T-helper 22 cell (primary cell): ENCODE measurements at places on chromosomes 3 and 15.

DNA sequence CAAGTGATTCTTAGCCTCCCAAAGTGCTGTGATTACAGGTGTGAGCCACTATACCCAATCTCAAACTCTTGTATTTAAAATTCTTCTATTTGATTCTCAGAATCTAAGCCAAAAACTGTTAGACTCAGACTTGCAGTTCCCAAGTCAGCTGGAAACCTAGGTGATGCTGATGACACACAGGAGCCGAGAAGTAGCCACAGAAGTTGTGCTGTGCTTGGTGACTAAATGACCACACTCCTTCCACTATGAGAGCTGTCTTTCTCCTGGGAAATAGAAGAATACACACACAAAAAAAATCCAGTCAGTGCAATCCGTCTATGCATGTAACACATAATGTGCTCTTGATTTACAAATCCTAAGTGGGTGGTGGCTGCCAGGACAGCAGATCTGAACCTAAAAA, 33.9 kb downstream of the ILDR1 start:
- DNase-seq: no peak

DNA sequence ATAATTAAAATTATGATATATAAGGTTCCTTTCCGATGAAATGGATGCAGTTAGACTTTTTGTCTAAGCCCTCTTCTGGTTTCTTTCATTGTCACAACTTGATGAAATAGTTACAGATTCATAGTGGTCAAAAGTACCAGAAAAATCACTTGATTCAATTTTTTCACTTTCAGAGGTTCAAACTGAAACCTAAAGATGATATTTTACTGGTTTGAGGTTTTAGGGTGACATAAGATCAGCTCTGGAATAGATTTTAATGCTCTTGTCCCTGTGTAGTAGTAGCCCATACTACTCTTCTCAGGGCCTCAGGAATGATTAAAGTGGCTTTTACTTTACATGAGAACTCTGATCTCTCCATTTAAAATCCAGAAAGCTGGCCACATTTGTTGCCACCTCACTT, 479.1 kb upstream of the ZNF717 start:
- no peak for DNase-seq

- no peak for DNase-seq
These were observed 130.2 kb upstream of the ATP2B2 start for GRCh38 chr3:10635446-10636076.

GRCh38 chr3:129688271-129688895, 81.9 kb upstream of the PLXND1 start:
- DNase-seq: no peak

GRCh38 chr3:187072511-187072910, 66.8 kb downstream of the RPL39L start:
- no peak for DNase-seq

DNA sequence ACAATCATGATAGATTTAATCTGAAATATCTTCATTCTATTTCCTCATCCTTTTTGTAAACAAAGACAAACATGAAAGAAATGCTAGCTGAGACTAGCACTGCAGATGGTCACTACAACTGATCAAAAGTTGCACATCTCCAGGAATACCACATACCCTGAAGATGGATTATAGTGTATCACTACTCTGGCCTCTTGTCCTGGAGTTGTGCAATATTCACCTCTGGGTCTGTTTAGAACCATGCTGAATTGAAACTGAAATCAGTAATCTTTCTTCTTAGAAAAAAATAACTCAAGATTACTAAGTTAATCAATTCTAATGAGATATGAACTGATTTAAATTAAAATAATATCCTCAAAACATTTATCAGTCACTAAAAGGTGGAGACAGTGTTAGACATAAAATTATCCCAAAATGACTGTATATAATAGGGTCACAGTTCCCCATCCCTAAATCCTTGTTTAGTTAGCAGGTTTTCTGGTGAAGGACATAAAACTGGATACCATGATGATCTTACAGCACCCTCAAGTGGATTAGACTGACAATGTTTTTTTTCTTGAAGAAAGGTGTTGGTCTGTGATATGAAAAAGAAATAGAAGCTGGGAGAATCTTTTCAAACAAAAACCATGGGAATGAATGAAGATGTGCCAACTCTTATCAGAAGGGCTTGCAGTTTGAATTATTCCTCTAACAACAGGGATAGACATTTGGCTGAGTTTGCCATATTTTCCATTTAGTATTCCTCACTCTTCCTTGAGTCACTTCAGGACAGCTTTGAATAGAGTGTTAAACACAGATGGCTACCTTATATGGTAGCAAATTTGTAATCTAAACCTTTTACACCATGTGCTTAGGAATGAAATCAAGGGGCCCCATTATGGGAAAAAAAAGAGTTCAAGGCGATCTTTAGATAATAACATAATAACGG, 7.1 kb upstream of the TTC14 start:
- no peak for DNase-seq

DNA sequence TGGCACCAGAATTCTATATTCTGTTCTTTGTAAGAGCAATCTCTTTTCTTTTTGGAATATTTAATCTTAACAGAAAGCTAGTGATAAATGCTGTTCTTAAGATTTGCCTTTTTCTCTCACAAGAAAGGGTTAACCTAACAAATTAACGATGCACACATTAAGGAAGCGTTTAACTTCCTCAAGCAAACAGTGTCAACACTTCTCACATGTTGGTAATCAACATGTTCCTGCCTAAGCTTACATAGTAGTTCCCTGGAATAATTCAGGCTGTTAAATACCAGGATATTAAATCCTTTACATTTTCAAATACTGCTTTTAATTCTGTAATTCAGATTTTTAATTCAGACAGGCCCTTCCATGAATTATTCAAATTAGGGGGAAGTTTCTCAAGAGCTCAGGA, 67.4 kb upstream of the RPL35A start:
- DNase-seq: no peak

DNA sequence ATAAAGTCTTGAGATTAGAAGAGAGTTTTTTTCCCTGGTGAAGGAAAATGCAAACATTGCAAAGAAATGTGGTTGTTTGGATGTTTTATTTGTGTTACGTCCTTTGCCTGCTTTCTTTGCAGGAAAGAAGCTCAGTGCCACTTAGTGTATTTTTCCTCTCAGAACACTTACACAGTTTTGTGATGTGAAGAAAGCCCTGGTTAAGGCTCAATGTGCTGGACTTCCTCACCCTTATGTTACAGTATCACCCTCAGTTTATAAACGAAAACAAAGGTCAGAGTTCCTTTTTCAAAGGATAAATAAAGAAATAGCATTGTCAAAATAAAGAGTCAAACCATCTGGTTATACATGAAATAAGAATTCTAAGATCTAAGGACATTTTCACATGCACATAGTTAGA, 45.9 kb downstream of the RNF13 start:
- no peak for DNase-seq

- no peak for DNase-seq
These were observed 424 bp downstream of the EAF2 start for GRCh38 chr3:121835465-121835801.

- no peak for DNase-seq
These were observed 94.8 kb upstream of the FEZF2 start for GRCh38 chr3:62467966-62468722.

- DNase-seq: no peak
These were observed 356.5 kb downstream of the TBL1XR1 start for GRCh38 chr3:176840641-176841286.

GRCh38 chr3:108383306-108383705, 87.0 kb downstream of the HHLA2 start:
- DNase-seq: no peak

- no peak for DNase-seq
These were observed 30.3 kb downstream of the ARL14 start for GRCh38 chr3:160707187-160707794.

DNA sequence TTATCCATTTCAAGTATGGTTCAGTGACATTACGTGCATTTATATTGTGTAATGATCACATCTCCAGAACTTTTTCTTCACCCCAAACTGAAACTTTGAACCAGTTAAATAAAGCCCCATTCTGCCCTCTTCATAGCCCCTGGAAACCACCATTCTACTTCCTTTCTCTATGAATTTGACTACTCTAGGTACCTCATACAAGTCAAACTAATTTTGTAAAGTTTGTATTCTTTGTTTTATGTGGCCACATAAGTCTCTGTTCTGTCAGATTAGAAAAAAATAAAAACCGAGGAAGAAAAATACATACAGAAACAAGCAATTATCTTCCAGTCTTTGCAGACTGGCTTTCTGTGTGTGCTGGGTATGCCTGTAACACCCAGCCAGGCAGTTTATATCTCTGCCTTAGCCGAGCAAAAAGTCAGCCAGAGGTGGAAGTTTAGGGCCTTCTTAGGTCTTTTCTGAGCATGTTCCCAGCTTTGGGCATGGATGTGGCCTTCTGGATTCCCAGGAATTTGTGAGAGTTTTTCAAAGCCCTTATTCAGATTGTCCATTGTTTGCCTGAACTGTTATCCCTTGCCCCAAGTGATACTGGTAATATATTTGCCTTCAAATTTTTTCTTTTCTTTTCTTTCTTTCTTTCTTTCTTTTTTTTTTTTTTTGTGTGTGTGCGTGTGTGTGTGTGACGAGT, 6.0 kb upstream of the GRAMD1C start:
- no peak for DNase-seq

- no peak for DNase-seq
These were observed 841 bp downstream of the POGLUT1 start for GRCh38 chr3:119469418-119470189.

GRCh38 chr15:58066042-58066867, 744 bp upstream of the ALDH1A2 start:
- DNase-seq: no peak

DNA sequence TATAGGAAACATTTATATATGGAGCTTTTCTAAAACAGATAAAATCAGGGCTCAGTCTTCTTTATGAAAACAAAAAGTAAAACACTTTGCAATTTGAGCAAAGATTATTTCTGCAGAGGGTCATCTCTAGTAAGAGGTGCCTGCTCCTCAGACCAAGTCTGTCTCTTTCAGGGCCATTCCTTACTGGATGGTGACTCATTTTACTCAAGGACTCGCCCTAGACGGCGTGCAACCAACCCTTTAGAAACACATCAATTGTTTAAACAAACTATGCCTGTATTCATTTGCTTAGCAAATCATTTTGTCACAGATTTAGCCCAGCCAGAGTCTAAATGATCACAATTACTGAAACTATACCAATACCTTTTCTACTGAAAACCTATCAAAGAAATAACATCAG, 242.8 kb upstream of the ICE2 start:
- DNase-seq: no peak

DNA sequence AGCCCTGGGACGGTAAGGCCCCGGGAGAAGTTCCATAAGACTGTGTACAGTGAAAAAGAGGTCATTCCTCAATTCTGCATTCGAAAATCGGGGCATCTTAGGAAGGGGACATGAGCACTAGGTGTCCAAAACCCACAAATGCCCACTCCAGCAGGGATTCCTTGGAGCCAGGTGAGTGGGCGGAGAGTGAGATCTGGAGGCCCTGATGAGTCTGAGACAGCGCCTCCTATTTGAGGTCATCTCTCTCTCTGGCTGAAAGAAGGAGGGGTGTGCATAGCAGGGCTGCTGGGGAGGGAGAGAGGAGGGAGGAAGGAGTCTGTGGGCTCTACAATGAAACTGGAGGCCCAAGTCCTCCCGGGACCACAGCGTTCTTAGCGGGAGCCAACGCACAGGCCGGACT, 38.1 kb upstream of the LACTB start:
- DNase-seq: no peak

GRCh38 chr3:9296241-9296640, 46.8 kb upstream of the SRGAP3 start:
- no peak for DNase-seq

- DNase-seq: no peak
These were observed 45.0 kb downstream of the LSM3 start for GRCh38 chr3:14223595-14223994.

GRCh38 chr3:106920609-106921008, 456.6 kb upstream of the CCDC54 start:
- no peak for DNase-seq

DNA sequence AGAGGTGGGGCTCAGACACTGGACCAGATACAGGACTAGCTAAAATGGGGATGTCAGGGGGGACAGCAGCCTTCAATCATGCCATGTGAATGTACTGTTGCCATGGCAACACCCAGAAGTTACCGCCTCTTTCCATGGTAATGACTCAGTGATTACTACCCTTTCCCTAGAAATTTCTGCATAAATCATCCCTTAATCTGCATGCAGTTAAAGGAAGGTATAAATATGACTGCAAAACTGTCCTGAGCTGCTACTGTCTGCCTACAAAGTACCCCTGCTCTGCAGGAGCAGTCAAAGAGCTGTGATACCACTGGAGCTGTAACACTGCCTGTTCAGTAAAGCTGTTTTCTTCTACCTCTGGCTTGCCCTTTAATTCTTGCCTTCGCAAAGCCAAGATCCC, 168.2 kb downstream of the PEAK1 start:
- no peak for DNase-seq

GRCh38 chr15:78372880-78373279, 32.7 kb downstream of the CRABP1 start:
- no peak for DNase-seq

- DNase-seq: no peak
These were observed 229.7 kb upstream of the BHLHE40 start for GRCh38 chr3:4749567-4750002.

DNA sequence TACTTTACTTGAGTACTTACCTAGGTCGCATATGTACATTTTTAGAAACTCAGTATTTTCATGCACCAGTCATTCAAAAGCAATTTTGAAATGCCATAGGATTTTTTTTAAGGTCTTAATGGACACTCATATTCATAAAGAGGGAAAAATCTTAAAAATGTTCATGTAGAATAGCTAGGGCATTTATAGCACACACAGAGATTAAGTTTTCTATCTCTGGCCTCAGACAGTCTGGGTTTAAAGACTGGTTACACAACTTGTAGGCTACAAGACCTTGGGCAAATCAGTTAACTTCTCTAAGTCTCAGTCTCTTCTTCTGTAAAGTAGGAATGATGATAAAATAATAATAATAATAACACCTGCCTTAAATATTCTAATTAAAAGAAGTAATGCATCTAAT, 48.5 kb upstream of the UBP1 start:
- DNase-seq: no peak

DNA sequence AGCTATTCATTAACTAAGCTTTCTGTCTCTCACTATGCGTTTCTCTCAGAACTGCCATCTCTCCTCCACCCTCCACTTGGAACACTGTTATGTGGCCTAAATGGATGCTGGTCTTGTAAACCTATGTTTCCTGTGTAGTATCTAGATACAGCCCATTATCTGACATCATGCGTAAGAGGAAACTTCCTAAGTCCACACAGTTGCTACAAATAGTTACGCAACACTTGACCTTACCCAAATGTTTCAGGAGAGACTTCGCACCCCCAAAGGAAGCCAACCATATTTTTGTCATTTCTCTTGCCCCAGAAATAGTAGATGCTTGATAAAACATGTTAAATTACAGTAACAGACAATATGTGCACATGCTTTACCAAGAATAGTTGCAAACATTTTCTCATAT, 87.2 kb upstream of the TPRG1 start:
- no peak for DNase-seq

DNA sequence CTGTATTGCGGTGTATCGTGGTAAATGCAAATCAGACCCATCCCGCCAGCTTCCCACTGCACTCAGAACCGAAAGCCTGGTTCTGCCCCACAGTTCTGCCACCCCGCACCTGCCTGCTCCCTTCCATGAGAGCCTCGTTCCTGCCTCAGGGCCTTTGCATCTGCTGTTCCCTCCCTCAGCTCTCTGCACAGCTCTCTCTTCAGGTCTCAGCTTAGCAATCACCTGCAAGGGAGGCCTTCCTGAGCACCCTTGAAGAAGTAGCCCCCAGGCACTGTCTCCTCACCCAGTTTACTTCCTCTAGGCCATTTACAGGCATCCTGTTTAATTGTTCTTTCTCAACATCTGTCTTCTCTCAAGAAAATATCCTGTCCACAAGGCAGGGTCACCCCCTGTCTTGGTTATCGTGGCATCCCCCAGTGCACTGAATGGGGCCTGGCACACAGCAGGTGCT, 13.3 kb upstream of the IQSEC1 start:
- DNase-seq: no peak
